ENCODE measurements at places on chromosomes 5 and 9. TPM values are rescaled to one million over a fixed set of nuclear protein-coding genes. Genes with fewer than 3 reads are reported as not detected.

Gene SCAMP1
- 18.6 TPM for polyA plus RNA-seq

Gene C7
- 36.0 TPM for polyA plus RNA-seq

Gene TAF11L2
- polyA plus RNA-seq: not detected

Gene IL13
- polyA plus RNA-seq: 0.07 TPM

Gene PCDHGB5
- polyA plus RNA-seq: 1.1 TPM
